ENCODE measurements at places on chromosomes 11 and 22.
A peak's percentile ranks its signal among the peaks of the same experiment; 100 is the strongest.

DNA sequence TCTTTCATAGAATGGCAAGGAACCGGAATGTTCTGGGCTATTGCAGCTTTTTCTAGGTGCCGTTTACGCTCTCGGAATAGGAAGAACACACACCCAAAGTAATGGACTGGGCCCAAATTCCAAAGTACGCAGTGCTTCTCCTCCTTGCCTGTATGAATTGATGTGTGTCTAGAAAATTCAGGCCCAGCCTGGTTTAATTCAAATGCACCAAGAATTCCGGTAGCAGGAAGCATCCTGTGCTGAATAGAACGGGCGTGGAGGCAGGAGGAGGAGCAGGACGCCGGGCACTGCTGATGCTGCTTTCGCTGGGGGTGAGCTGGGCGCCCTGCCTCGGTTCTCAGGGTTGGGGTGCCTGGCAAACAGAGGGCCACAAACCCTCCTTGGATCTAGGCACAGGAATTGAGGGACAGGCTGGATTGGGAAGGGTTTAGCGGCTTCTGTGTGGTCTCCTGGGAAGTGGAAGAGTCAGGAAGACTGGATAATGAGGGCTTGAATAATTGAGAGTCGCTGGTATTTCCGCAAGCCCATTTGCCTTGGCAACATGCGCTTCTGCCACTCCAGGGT is 2.0 kb downstream of the PARVB start:
- no peak for DNase-seq

GRCh38 chr11:75435571-75435925 is 2.5 kb upstream of the KLHL35 start:
- no peak for DNase-seq

DNA sequence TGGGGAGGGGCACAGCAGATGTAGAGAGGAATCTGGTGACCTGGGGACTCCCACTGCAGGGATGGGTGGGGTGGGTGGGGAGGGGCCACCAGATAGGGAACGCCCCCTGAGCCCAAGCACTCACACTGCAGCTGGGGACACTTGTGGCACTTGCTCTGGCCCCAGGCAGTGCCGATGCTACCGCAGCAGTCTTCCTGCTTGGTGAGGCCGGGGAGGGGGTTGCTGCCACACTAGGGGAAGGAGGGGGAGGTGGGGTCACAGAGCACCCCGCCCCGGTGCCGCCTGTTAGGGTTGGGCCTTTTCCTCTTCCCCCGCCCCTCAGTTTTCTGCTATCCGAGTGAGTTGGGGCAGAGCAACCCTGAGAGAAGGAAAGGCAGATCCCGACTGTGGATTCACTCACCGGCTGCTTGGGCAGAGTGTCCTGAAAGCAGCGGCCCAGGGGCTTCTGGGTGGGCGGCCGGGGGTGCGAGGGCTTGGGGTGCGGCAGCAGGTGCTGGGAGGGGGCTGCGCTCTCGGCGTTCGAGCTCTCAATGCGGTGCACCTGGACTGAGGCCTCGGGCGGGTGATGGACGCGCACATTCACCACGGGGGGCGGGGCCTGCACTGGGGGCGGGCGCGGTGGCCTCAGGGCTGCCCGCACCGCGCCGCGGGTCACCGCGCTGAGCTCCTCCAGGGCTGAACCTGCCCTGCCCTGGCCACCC is 4.7 kb downstream of the LTBP3 start:
- peak; percentile 53 for DNase-seq

GRCh38 chr11:70090961-70091381 is 12.9 kb downstream of the ANO1 start:
- DNase-seq = no peak

DNA sequence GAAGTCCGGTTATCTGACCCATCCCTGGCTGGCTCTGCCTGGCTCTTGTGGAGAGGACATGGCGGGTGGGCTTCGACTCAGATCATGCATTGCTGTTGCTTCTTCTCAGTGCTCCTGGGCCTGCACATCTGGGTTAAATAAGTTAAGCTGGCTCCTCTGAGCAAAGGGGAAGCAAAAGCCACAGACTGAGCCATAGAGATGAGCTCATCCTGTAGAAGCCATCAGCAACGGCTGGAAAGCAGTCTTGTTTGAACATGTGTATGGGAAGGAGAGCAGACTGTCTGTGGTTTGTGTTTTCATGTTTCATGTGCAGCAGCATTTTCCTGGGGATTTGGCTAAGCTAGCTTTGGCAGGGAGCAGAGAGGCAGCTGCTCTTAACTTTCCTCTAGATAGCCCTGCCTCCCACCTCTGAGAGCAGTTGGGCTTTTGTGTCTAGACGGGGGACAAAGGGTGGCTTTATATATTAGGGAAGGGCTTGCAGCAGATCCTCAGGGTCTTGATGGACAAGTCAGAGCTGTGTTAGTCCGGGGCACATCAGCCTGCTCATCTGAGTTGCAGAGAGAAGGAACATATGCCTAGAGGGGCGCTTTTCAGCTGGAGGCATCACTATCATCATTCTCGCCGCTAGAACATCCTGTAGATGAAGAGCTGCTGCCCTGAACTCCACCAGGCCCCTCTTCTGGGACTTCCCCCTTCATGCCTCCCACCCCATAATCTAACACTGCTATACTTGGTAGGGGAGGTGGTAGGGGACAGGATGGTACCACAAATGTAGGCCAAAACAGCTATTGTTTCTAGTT is 14.9 kb downstream of the DCPS start:
- DNase-seq = no peak

DNA sequence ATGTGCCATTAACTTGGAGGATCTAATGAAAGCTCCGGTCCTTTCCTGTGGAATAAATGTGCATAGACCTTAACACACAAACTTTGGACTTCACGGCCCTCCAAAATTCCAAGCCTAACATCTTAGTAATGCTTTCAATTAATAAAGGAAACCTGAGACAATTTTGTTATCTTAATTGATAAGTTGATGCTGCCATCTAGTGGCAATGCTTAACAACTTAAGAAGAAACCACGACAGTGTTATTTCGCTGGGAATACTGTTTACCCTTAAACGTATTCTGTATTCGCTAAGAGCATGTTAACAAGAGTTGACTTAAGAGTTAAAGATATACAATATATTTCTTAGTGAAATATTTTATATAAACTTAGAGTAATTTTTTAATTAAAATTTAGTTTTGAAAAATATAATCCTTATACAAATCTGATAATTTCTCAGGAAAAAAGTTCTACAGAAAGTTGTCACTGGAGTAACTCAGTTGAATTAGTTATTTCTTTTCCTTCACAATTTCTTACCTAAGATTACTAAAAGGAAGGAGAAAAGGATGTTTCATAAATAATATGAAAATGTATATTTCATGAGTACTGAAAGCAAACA is 35.0 kb upstream of the OR9G4 start:
- DNase-seq = no peak

DNA sequence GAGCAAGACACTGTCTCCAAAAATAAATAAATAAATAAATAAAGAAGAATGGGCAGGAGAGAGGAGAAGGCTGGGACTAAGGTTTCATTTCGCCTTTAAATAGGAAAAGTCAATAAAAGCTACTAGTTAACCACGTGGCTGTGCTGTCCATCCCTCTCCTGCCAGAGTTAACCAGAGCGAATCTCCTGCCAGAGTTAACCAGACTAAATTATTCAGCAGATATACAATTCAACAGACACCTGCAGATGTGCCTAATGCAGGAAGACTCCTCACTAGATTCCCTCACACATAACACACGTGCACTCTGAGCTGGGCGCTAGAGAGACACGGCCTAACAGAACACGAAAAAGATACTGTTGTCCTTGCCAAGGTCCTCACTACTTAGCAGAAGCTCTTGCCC is 156.1 kb downstream of the IGLL1 start:
- no peak for DNase-seq

- DNase-seq = peak; percentile 68
Observed at GRCh38 chr22:28955817-28956216, 72.4 kb downstream of the ZNRF3 start.

- no peak for DNase-seq
Observed at GRCh38 chr22:44431256-44431655, 66.8 kb downstream of the RTL6 start.

- DNase-seq = no peak
Observed at GRCh38 chr11:63837739-63838138, 1.2 kb upstream of the MARK2 start.

- no peak for DNase-seq
Observed at GRCh38 chr22:23268139-23268712, 87.9 kb downstream of the BCR start.

DNA sequence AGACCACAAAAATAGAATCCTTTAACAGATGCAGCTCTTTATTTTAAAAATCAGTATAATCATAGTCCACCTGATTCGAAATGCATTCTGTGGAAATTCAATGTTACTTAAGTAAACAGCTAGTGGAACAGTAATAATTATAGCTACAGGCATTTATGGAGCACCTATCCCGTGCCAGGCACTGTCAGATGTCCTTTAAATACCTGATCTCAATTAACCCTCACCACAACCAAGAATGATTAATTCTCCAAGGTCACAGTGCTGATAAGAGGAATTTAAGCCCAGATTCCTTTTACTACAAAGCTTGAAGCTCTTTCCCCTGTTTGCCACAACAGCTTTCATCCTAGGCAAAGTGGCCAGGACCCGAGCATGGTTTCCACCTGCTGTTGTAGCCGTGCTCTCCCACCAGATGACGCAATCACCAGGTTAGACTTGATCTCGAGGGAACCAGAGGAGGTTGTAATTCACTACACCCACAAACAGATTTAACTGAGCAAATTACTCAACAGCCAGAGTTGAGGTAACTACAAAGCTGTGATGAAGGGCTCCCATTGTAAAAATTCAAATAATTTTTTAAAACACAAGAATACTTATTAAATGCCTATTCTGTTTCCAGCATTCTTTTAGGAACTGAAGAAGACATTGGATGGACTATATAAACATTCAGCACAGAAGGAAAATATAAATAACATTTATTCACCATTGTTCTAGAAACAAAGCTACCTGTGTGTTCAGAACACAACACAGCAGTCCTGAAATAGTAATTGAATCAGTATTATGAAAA is 10.3 kb downstream of the PRDM10 start:
- DNase-seq = no peak

DNA sequence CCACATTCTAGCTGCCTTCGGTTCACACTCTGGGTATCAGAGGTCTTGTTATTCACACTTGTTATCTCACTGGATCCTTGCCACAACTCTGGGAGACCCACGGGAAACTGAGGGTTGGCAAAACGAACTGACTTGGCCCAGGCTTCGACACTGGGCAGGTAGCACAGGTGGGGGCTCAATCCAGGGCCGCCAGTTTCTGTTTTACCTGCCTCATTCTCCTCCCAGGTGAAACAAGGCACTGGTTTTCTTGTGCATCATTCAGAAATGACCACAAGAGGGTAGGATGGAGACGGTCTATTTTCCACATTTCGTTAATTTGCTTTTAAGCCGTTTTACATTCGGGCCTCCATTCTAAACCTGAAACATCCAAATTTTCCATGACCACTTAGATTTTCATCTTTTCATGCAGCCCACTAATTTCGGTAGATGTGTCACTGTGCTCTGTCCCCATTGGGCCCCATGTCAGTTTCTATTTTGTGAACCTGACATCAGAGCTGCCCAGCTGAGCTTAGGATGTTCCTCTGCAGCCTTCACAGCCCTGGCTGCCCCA is 108.1 kb downstream of the KIAA1671 start:
- no peak for DNase-seq

DNA sequence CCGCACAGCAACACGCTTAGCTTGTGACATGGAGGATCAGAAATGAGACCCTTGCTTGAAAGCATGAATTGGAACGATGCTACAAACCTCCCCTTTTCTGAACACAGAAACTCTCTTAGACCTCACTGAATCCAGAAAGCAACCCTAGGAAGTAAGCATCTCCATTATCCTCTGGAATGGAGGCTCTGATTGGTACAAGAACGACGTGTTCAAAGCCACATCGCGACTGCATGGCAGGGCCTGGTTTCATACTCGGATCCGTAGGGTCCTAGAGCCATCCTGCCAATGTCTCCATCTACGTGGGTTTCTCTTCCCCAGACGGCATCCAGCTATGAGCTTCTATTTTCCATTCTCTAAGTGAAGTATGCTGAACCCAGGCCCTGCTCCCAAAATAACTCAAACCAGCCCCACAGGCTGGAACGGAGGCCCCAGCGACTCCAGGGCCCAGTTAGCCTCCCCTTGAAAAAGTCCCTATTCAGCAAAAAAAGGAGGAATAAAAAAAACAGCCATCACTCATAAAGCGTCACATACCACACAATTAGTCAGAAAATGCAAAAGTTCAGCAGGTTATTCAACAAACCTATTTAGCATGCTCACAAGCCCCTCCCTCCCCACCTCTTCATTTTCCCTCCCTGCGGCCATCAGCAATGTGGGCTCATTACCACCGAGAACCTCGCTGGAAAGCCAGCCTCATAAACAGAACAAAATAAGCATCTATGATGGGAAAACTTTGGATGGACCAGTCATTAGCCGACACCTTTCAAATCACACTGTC is 7.1 kb upstream of the MN1 start:
- DNase-seq = no peak

DNA sequence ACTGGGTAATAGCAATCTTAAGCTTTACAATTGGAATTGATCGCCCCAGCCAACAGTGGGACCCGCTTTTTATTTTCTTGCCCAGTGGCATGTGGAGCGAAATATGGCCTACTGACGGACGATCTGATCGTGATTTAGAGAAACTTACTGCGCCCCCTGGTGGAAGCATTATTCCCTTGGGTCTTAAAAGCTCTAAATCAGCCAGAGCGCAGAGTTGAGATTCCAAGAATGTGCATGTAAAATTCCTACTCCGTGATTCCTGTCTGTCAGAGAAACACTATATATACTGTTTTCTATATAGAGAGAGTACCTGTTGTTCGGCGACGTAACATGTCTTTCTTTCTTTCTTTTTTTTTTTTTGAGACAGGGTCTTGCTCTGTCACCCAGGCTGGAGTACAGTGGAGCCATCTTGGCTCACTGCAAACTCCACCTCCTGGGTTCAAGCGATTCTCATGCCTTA is 3.7 kb upstream of the DPF2 start:
- DNase-seq = peak; percentile 46

GRCh38 chr11:104968355-104968855 is at the start of gene CASP4:
Gene CASP4, minus strand, starts transcription at chr11:104968574. Its CDS starts 49 bp downstream, at chr11:104968525.
- no peak for DNase-seq

DNA sequence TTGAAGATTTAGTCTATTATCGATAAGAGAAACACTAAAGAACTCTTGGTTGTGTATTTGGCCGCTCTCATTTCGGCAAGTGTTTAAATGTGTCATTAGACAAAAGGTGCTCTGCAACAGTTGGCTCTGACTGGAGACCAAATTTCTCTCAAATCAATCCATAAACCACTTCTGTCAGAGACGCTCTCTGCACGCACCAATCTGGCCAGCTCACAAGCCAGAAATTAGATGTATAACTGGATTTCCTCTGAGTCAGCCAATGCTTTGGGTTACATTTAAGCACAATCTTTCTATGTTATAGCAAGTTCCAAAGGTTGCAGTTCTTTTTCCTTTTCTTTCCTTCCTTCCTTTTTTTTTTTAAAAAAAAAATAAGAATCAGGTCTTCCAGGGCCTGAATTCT is 17.6 kb upstream of the PARVA start:
- no peak for DNase-seq

GRCh38 chr22:31695423-31695822 is 33.4 kb upstream of the PISD start:
- no peak for DNase-seq

GRCh38 chr11:10622108-10622507 is 53.6 kb upstream of the LYVE1 start:
- no peak for DNase-seq

All from effector memory CD4-positive, alpha-beta T cell (primary cell).